Chondrocyte (in vitro differentiated cells): ENCODE measurements at places on chromosomes 1 and 21.

DNA sequence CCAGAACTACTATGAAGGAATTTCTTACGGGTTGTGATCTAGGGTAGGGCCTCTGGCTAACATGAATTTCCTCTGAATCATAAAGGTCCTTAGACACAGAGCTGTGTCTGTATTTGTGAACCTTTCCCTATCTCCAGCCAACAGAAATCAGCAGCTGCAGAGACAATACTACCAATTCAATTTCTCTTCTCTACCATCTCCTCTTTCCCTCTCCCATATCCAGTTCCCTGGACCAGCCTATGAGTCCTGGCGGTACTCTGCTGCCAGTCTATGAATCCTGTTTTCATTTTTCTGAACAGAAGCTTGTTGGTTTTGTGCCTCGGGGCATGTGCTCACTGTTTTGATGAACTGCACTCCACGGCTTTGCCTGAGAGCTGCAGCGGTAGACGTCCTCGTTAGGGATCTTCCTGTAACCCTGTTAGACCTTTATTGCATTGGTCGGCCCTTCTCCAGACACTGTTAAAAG, 458.0 kb upstream of the VAMP3 start:
- no peaks in the 10 kb centered on the region for H3K27me3 ChIP-seq
- H3K27ac ChIP-seq, result peak overlapping the region; percentile 89
- DNase-seq, result no peak
- H3K4me3 ChIP-seq, result peak overlapping the region; percentile 21
- H3K36me3 ChIP-seq, result peaks cover 2% of the 10 kb centered on the region

GRCh38 chr1:28910379-28911115, 3.8 kb upstream of the EPB41 start:
- DNase-seq, result peak; percentile 38
- H3K4me1 ChIP-seq, result peaks cover 15% of the 10 kb centered on the region
- no peaks in the 10 kb centered on the region for H3K27me3 ChIP-seq
- no peak overlapping the region for H3K4me3 ChIP-seq
- no peaks in the 10 kb centered on the region for H3K36me3 ChIP-seq
- H3K27ac ChIP-seq, result no peak overlapping the region

GRCh38 chr1:25821630-25822091, 1.9 kb downstream of the MTFR1L start:
- peaks cover 35% of the 10 kb centered on the region for H3K4me1 ChIP-seq
- peak overlapping the region; percentile 93 for H3K27ac ChIP-seq
- DNase-seq, result no peak
- H3K4me3 ChIP-seq, result peak overlapping the region; percentile 98

DNA sequence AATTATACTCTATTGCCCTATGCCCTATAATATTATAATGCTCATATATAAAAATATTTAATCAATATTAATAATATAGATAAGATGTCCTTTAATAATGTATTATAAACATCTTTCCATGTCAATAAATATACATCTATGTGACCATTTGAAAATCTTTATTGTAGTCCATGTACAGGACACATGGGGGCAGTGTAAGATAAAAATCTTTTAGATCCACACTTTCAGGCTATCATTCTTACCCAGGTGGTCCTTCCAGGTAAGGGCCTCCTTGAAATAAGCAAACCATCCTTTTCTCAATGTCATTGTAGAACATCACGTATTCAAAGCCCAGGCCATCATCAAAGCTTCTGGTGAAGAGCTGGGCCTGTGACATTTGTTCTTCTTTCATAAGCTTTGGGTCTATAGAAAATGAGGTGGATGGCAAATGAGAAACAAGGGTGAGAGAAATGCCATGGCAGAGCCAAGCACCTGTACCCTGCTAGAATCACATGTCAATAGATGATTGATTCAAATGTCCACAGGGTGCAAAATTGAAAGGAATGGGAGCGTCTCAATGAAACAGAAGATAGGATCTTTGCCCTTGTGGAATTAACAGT, 20.2 kb downstream of the THEM4 start:
- no peak overlapping the region for H3K27ac ChIP-seq
- peaks cover 5% of the 10 kb centered on the region for H3K4me1 ChIP-seq
- H3K36me3 ChIP-seq, result peaks cover 19% of the 10 kb centered on the region
- no peaks in the 10 kb centered on the region for H3K27me3 ChIP-seq
- no peak for DNase-seq
- H3K4me3 ChIP-seq, result no peak overlapping the region

DNA sequence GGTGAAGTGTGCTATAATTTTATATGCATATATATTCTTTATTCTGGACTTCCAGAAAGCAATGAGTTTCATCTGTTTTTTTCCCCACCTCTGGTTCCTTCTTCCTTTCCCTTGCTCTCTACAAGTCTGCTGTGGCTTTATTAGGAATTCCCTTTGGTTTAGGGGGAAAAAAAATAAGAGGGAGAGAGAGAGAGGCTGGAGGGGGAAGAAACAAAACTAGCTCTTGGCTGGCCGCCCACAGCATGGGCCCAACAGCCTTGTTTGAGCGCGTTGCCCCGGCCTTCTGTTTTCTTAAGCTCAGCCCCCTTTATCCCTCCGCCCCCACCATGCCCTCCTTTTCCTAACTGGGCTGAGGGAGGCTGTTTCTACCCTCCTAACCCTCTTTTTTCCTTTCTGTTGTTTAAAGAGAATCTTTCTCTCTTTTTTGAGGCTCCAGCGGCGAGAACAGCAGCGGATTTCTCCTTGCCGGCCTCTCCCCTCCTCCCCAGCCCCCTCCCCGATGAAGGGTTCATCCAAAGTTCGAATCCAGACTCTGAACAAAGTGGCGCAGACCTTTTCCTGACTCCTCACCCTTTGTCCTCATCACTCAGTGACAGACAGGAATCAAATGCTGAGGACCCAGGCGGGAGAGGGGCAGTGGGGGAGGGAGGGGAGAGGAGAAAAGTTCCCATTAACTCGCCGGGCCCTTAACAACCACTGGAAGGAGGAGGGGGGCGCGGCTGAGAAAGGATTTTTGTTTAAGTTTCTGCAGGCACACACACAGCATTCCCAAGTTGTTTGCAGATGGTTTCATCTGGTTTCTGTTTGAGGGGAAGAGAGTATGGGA, 29.7 kb downstream of the PBX1 start:
- peak overlapping the region; percentile 95 for H3K27ac ChIP-seq
- H3K36me3 ChIP-seq, result no peaks in the 10 kb centered on the region
- no peaks in the 10 kb centered on the region for H3K27me3 ChIP-seq
- peaks cover 79% of the 10 kb centered on the region for H3K4me1 ChIP-seq
- peak overlapping the region; percentile 71 for H3K4me3 ChIP-seq

DNA sequence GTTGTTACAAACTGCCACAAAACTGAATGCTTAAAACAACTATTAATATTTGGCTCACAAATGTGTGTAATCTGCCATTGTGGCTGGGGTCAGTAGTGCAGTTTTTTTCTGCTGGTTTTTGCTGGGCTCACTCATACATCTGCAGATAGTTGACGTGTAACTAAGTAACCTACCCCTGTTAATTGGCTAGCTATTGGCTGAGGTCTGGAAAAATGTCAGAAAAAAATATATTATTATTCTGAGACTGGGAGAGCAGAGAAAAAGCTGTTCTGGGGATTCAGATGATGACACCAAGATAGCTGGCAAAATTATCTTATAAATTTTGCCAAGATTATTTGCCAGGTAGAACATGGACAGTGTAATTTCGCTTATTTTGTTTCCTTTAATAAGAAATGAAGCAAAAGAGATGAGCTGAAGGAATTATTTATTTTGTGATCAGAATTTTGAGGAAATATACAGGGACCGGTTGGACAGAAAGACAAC, 616.1 kb upstream of the ADAMTS5 start:
- no peaks in the 10 kb centered on the region for H3K27me3 ChIP-seq
- H3K4me1 ChIP-seq, result peaks cover 7% of the 10 kb centered on the region
- DNase-seq, result no peak
- no peak overlapping the region for H3K27ac ChIP-seq
- H3K4me3 ChIP-seq, result no peak overlapping the region
